Stomach (tissue), 19 donors: ENCODE measurements at places on chromosomes 11 and 22. TPM values are rescaled to one million over a fixed set of nuclear protein-coding genes. Genes with fewer than 3 reads are reported as not detected.

The CLCF1 gene
- 69.2 TPM for total RNA-seq

The MISFA gene
- not detected for total RNA-seq

The MPEG1 gene
- total RNA-seq = 18.4 TPM

The TRIM6 gene
- 0.87 TPM for total RNA-seq

The OR8G5 gene
- total RNA-seq = not detected

The TRIM49 gene
- total RNA-seq = not detected

DNA sequence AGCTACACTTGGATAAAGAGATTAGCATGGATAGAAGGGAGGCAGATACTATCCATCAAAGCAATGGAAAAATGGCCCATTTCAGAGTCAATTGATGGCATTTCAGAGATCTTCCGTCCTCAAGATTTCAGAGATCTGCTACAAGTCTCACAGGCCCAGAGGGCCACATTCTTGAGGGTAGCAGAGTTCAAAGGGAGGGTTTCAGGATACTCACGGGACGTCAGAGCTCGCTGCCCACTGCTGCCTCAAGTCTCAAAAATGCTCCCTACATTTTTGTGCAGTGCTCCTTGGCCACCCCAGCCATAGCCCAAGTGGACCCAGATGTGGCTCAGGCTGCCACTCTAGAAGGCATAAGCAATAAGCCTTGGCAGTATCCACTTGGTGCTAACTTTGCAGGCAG lies 24.9 kb downstream of the RTL6 start:
- no peak for DNase-seq
- H3K27me3 ChIP-seq = no peaks in the 10 kb centered on the region
- no peaks in the 10 kb centered on the region for H3K4me1 ChIP-seq
- H3K36me3 ChIP-seq = no peaks in the 10 kb centered on the region

GRCh38 chr11:101215069-101215468 lies 85.5 kb upstream of the PGR start:
- no peak overlapping the region for H3K27ac ChIP-seq
- H3K4me1 ChIP-seq = no peaks in the 10 kb centered on the region
- no peak for DNase-seq
- H3K27me3 ChIP-seq = no peaks in the 10 kb centered on the region
- H3K36me3 ChIP-seq = no peaks in the 10 kb centered on the region

GRCh38 chr11:66012371-66012945 lies 650 bp downstream of the CST6 start:
- peaks cover 15% of the 10 kb centered on the region for H3K4me1 ChIP-seq
- no peak overlapping the region for H3K27ac ChIP-seq
- no peaks in the 10 kb centered on the region for H3K36me3 ChIP-seq

DNA sequence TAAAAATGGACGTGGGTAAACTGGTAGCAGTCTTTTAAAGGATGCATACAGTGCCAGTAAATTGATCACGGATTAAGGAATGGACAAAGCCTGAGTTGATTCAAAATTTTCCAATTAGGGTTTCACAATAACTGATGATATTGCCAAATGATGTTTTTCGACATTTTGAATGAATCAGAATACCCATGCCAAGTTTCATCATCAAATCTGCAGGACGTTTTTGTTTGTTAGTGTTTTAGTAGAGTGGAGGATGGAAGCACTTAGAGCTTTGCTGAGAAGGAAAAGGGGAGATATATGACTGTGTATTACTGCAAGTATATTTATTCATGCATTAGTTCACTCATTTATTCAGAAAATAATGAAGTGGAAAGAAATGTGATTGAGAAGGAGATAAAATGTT lies 78.3 kb downstream of the SLC17A6 start:
- no peak overlapping the region for H3K27ac ChIP-seq
- H3K4me1 ChIP-seq = no peaks in the 10 kb centered on the region
- no peak overlapping the region for H3K4me3 ChIP-seq
- no peaks in the 10 kb centered on the region for H3K36me3 ChIP-seq
- no peak for DNase-seq

DNA sequence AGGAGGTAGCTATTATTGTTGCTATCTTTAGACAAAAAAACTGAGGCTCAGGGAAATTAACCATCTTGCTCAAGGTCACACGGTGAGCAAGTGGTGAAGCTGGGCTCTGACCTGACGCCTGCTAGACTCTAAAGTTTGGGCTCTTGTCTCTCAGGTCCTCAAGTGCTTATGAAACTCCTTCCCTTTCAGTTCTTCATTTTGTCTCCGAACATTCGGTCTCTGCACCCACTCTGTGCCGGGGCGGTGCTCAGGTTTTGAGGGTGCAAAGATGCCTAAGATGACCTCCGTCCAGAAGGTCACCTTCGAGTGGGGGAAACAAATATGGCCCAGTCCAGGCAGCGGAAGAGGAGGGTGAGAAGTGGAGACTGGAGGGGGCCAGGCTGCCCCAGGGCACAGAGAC lies 16.0 kb downstream of the OVOL1 start:
- no peak for DNase-seq
- peaks cover 90% of the 10 kb centered on the region for H3K27me3 ChIP-seq
- no peaks in the 10 kb centered on the region for H3K4me1 ChIP-seq
- H3K4me3 ChIP-seq = no peak overlapping the region
- H3K27ac ChIP-seq = no peak overlapping the region
- H3K36me3 ChIP-seq = no peaks in the 10 kb centered on the region

DNA sequence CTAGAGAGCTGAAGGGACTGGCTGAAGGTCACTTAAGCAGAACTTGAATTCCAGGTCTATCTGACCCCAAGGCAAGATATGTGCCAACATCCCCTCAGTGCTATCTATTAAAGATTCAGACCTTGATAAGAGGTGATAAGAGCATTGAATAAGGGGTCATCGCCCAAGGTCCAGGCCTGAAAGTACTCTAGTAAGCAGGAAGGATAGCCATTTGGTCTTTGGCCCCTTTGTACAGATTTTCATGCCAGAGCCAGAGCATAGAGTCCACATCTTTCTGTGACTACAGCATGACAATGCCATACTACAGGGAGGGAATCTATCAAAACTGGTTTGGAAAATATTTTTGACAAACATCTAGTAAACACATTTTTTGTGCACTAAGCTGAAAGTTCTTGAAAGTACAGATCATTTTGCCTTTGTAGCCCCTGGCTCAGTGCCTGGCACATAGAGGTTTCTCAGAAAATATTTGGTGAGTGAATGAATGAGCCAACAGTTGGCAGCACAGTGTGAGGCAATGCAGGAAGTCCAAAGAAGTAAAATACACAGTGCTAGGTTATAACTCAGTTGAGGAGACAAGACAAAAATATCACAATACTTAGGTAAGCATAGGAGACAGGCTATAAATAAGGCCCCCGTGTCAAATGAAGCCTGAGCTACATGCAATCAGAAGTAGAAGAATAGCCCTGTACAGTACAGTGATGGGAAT lies 15.1 kb upstream of the RRAS2 start:
- no peak overlapping the region for H3K4me3 ChIP-seq
- peak overlapping the region; percentile 14 for H3K27ac ChIP-seq
- no peaks in the 10 kb centered on the region for H3K36me3 ChIP-seq

DNA sequence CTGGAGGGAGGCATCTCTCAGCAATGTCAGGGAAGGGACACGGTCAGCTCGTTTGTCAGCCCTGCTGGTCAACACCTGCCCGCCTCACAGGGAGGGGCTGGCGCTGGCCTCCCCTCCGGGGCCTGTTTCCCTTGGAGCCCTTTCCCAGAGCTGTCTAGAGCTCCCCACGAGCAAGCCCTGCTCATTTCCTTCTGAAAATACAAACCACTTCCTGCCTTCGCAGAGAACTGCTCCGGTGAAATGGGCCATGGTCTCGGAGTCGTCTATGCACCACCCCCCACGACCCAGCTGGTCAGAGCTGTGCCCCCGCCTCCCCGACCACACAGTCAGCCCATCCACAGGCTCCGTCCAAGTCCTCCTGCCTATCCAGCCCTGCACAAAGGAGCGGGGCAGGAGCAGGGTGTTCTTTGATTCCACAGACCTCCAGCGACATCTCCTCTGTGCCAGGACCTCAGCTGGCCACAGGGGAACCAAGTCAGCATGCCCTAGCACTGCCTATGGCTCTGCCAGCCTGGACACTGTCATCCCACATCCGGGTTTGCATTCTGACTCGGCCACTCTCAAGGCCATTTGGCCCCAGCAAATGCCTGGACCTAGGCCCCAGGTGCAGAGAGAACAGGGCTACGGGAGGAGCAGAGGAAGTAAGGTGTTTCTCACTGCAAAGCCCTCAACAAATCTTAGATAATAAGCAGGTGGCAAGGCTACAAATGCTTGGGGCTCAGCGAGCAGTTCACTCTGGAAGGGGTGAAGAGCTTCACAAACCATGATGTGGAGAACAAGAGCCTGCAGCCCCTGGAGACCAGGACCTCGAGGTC lies 82.1 kb upstream of the WNT11 start:
- no peaks in the 10 kb centered on the region for H3K27me3 ChIP-seq
- H3K4me1 ChIP-seq = no peaks in the 10 kb centered on the region
- DNase-seq = peak; percentile 28

DNA sequence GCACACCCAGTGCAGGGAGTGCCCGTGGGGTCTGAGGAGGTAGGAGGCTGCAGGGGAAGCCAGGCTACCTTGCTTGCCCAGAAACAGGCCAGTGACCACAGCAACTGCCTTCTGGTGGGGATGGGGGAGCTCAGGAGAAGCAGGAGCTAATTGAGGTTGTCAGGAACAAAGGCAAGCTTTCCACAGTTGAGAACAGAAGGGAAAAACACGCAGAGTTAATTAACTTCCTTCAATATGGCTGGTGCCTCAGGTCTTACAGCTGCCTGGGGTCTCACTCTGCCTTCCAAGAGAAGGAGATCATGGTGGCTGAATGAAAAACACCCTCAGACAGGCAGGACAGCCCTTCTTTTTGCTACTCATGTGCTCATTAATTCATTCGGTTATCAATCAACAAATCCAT lies 127.9 kb upstream of the SYT13 start:
- H3K27ac ChIP-seq = no peak overlapping the region
- DNase-seq = no peak
- no peaks in the 10 kb centered on the region for H3K36me3 ChIP-seq
- H3K4me1 ChIP-seq = no peaks in the 10 kb centered on the region

- DNase-seq = peak; percentile 66
- H3K27me3 ChIP-seq = no peaks in the 10 kb centered on the region
Measured at GRCh38 chr11:106077609-106078455, at the start of gene AASDHPPT. Gene AASDHPPT (plus strand): TSS chr11:106077662. CDS start chr11:106077711, 49 bp downstream.

DNA sequence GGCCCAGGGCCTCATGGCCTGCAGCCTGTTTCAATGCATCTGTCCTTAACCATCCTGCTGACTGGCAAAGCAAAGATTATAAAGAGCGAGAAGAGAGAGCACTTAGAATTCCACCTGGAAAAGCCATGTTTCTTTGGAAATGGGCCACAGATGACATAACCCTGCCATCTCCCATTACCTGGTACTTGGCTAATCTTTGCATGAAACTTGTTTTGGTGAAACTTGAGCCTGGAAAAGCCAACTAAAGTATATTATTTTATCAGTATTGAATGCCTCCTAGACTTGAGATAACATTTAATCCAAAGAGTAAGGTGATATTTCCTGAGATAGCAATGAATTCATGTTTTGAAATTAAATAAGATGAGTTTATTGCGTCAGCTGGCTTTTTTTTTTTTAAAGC lies 72.6 kb downstream of the NAV2 start:
- no peak for DNase-seq
- H3K4me1 ChIP-seq = peaks cover 21% of the 10 kb centered on the region
- no peaks in the 10 kb centered on the region for H3K27me3 ChIP-seq
- H3K36me3 ChIP-seq = no peaks in the 10 kb centered on the region
